ENCODE measurements at places on chromosomes 5 and 9. TPM values are rescaled to one million over a fixed set of nuclear protein-coding genes. Genes with fewer than 3 reads are reported as not detected.
A peak's percentile ranks its signal among the peaks of the same experiment; 100 is the strongest.

DNA sequence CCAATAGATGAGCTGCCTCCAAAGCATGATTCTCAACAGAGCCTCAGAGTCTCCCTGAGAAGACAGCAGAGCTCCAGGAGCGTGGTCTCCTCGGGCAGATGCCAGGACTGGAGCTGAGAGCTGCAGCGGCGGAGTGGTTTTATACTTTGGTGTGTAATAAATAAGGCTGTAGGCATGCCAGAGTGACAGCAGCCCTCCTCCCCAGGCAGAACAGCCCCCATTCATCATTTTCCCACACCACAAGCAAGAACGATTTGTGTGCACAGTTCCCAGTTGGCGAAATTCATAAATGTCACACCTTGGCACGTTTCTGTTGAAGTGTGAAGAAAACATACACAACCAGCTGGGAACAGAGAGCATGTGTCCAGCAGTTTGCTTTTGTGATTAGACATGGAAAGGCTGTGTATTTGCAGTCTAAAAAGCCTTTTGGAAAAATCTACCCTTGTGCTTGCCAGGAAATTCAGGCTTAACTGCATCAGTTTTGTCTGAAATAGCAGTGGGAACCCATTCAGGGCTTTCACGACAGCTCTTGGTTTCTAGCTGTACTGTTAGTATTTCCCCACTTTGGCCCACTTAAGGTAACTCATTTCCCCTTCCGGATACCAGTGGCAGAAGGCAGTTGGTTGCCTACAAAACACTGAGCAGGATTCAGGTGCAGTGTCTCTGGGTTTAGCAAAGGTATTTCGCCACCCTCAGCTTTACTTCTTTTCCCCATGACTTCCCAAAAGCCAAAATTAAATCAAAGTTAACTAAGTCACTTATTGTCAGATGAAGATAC, at the start of gene C1QTNF3:
TSS of gene C1QTNF3 (minus strand) at position 115 of the 778 bp plus-strand sequence. CDS start at position 27, 88 bp downstream.
- H3K4me1 ChIP-seq: no peaks in the 10 kb centered on the region
- no peak for DNase-seq
- no peak within 1 kb of the TSS for H3K27ac ChIP-seq
- no peaks in the 10 kb centered on the region for H3K27me3 ChIP-seq
- H3K36me3 ChIP-seq: no peaks in the 10 kb centered on the region

The PCDHA9 gene
- not detected for total RNA-seq

The JAK2 gene
- 4.9 TPM for total RNA-seq

DNA sequence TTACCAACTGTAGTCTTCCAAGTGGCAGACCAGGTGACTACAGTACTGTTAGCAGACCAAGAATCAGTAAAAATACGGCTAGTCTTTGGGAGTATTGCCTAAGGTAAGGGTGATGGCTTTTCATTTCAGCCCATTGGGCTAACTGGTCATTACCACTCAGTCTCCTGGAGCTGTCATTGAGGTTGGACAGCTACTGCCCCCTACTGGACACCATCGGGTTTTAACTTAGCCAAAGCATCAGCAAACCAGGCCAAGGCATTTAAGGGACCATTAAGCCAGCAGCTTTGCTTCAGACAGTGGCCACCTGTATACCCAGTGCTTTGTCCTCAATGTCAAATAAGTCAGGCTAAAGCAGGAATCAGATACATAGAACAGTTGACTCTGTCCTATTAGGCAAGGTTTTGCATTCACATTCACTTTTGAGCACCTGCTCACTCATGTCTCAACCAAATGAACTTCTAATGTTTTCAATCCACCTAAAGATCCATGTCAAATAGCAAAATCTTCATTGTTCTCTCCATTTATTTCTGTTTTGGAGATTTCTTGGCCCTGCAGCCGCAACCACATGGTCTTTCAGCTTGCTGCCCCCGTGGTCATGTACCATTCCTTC, 117.2 kb downstream of the INVS start:
- no peaks in the 10 kb centered on the region for H3K4me1 ChIP-seq
- no peaks in the 10 kb centered on the region for H3K27me3 ChIP-seq
- H3K36me3 ChIP-seq: no peaks in the 10 kb centered on the region
- H3K27ac ChIP-seq: no peak overlapping the region
- peak; percentile 24 for DNase-seq

- H3K4me1 ChIP-seq: peaks cover 19% of the 10 kb centered on the region
- H3K4me3 ChIP-seq: no peak overlapping the region
- H3K27me3 ChIP-seq: no peaks in the 10 kb centered on the region
- no peaks in the 10 kb centered on the region for H3K36me3 ChIP-seq
Observed at GRCh38 chr9:121023064-121023463, 27.0 kb downstream of the C5 start.

GRCh38 chr5:117794847-117795246, 1193.5 kb downstream of the DTWD2 start:
- H3K4me1 ChIP-seq: no peaks in the 10 kb centered on the region
- no peaks in the 10 kb centered on the region for H3K36me3 ChIP-seq
- H3K4me3 ChIP-seq: no peak overlapping the region
- H3K27me3 ChIP-seq: no peaks in the 10 kb centered on the region
- DNase-seq: no peak

The ARAP3 gene
- 28.0 TPM for total RNA-seq

GRCh38 chr5:138697720-138698360, 55.4 kb upstream of the CTNNA1 start:
- no peak overlapping the region for H3K27ac ChIP-seq
- no peaks in the 10 kb centered on the region for H3K36me3 ChIP-seq
- DNase-seq: no peak

The RNF180 gene
- not detected for total RNA-seq

The CLIC3 gene
- total RNA-seq: 39.7 TPM

The STK10 gene
- total RNA-seq: 31.5 TPM

GRCh38 chr5:18772475-18772874, 1138.2 kb downstream of the TAF11L14 start:
- no peaks in the 10 kb centered on the region for H3K27me3 ChIP-seq
- no peak overlapping the region for H3K4me3 ChIP-seq
- DNase-seq: peak; percentile 56
- no peak overlapping the region for H3K27ac ChIP-seq

DNA sequence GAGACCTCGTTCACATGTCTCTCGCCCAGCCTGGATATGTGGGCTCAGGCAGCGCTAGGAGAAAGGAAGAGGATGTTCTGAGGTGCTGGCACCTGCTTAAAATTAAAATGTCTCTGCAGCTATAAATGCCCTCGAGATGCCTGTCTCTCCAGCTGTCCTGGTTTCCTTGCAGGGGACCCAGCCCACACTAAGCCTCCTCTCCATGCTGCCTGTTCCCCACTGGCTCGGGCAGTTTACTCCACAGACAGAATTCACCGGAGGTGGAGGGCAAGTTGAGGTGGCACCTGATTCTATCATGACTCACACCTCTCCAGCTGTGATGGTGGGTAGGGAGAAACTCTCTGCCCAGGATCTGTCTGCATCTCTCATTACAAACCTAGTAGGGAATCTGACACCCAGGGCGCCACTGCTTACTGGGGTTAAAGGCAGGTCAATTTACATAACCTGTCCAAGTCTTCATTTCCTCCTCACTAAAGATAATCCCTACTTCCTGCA, 420.9 kb downstream of the SPOCK1 start:
- H3K4me1 ChIP-seq: peaks cover 41% of the 10 kb centered on the region
- H3K27me3 ChIP-seq: no peaks in the 10 kb centered on the region
- H3K36me3 ChIP-seq: no peaks in the 10 kb centered on the region
- DNase-seq: peak; percentile 95
- peak overlapping the region; percentile 38 for H3K27ac ChIP-seq
- no peak overlapping the region for H3K4me3 ChIP-seq

The NMUR2 gene
- not detected for total RNA-seq

The PCDHGB4 gene
- not detected for total RNA-seq

The SPRY4 gene
- 6.9 TPM for total RNA-seq

GRCh38 chr5:58875599-58875998, 292.7 kb downstream of the RAB3C start:
- no peak for DNase-seq
- H3K36me3 ChIP-seq: no peaks in the 10 kb centered on the region
- H3K27me3 ChIP-seq: no peaks in the 10 kb centered on the region
- no peak overlapping the region for H3K27ac ChIP-seq
- no peaks in the 10 kb centered on the region for H3K4me1 ChIP-seq

GRCh38 chr9:79756414-79756813, 184.6 kb downstream of the TLE4 start:
- H3K4me1 ChIP-seq: no peaks in the 10 kb centered on the region
- no peak overlapping the region for H3K27ac ChIP-seq

GRCh38 chr5:1734908-1735289, 64.7 kb downstream of the MRPL36 start:
- H3K4me3 ChIP-seq: no peak overlapping the region
- H3K27me3 ChIP-seq: peaks cover 94% of the 10 kb centered on the region
- DNase-seq: no peak
- no peaks in the 10 kb centered on the region for H3K4me1 ChIP-seq
- no peak overlapping the region for H3K27ac ChIP-seq
- H3K36me3 ChIP-seq: no peaks in the 10 kb centered on the region

The PDE8B gene
- total RNA-seq: 1.8 TPM

Data from PC-9 (cell line).